Posterior vena cava (tissue), 2 donors: ENCODE measurements at places on chromosomes 3 and 15. TPM values are rescaled to one million over a fixed set of nuclear protein-coding genes. Genes with fewer than 3 reads are reported as not detected.

GOLGA8G gene
- total RNA-seq = not detected

ZNF385D gene
- total RNA-seq = 32.7 TPM

GRCh38 chr3:158369279-158369678, 201.7 kb upstream of the MLF1 start:
- DNase-seq = no peak

DNA sequence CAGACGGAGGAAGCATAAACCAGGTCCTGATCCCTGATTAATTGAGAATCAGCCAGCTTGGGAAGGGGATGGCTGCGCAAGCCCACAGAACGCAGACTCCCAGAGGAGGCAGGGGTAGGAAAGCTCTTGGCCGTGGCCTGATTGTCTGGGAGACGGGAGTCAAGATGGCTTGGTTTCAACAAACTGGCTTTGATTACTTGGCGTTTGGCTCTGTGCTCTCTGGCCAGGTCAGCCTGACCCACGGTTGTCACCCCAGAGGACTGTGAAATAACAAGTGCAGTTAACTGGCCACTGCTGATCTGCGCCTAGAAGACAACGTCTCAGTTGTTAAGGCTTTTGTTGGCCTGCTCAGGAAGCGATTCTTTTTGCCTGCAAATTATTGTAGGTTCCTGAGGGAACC, 387.0 kb upstream of the PROK2 start:
- DNase-seq = no peak

DNA sequence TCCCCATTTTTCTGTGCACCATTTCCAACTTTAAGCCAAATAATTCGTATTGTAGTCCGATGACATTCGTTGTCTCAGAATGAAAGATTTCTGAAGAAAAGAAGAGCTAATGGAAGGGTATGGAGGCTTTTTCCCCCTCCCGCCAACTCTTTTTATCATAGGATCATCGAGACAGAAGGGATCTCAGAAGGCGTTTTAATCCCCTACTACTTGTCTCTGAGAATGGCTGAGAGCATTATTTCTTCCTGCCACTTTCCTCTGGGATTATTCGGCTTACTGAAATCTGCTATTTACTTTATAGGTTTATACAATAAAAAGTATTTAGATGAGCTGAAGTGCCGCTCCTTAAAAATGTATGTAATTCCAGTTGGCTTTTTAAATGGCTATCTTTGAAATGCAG, 789.8 kb downstream of the EDEM1 start:
- DNase-seq = no peak

- no peak for DNase-seq
These were observed 96.5 kb upstream of the MYO5C start for GRCh38 chr15:52392008-52392687.

DNA sequence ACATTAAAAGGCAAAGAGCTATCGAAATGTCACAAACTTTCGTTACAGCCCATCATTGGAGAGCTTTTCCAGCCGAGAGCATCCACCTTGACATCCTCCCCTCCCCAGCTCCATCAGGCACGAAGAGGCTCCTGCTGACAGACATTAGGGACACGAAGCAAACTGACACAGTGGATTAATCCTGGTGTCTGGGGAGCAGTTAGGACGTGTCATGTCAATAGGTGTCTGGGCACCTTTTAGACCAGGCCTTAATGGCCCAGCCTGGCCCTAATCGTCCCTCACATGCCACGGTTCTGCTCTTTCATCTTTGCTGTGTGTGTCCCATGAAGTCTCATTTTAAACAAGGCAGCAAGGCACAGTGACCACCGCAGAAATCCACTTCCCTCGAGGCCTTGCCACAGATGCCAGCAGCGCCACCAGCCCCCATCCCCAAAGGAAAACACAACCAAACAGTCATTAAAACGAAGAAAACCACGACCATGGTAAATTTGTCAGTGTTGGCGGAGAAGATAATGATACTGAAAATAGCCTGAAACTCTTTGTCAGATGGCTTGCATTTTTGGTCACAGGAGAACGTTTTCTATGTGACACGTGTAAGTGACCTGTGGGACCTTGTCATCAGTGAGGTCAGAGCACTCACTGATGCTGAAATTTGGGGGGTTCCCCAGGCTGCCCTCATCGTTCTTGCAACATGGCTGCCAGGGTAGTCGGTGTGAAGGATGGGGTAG, 16.3 kb upstream of the PCSK6 start:
- no peak for DNase-seq

CMTM8 gene
- 2.8 TPM for total RNA-seq

GP5 gene
- total RNA-seq = 0.05 TPM

DNA sequence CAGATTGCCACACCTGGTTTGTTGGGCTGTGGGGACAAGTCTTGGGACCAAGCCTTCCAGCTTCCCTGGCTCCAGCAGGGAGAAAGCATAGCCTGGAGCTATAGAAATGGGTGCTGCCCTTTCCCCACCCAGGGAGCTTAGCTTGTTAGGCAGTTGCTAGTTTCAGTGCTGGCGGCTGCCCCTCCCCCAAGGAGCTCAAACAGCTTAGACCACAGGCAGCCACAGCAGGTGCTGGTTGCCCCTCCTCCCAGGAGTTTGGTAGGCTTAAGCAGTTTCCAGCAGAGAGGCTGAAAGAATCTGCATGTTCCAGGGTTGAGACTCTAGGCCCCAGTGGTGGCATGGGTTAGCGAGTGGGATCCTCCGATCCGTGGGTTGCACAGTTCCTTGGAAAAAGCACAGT, 889.7 kb downstream of the IGSF11 start:
- DNase-seq = peak; percentile 46

DNA sequence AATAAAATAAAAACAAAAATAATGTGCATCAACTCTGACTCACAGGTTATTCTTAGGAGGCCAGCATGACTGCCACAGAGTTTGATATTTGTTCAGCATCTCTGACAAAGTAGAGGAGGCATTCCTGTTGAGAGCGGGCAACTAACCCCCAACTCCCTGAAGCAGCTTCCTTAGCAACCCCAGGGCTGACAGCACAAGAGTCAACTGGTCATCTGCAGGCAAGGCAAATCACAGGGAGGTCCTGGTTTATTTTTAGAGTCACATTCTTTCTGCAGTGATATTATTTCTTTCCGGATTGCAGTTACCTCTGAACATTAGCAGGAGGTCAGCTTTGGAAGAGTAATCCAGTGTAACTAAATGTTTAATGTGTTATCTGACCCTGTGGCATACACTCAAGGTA, 273.0 kb downstream of the PLCL2 start:
- no peak for DNase-seq

DNA sequence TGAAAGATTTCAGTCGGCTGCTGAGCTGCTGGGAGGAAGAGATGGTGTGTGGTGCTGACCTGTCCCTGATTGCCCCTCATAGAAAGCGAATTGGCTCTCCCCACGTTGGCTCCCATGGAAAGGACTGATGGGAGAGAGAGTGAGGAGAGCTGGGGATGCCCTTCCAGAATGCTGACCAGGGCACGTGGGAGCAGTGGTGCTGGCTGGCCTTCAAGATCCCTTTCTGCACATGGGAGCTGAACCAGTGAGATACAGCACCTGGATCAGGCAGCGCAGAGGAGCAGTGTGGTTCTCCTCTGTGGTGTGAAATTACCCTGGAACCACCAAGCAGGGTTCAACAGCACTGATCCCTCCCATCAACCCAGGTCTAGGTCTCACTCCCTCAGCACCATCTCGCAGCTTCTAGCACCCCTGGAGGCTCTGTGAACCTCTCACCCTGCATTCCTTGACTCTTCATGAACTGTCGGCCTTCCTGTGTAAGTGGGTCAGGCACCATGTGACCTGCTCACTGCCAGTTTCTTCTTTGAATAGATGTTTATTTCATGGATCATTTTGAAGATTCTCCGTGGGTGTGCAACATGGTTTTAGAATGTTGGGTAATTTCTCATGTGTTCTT, 55.7 kb downstream of the CACNA1D start:
- no peak for DNase-seq

DNA sequence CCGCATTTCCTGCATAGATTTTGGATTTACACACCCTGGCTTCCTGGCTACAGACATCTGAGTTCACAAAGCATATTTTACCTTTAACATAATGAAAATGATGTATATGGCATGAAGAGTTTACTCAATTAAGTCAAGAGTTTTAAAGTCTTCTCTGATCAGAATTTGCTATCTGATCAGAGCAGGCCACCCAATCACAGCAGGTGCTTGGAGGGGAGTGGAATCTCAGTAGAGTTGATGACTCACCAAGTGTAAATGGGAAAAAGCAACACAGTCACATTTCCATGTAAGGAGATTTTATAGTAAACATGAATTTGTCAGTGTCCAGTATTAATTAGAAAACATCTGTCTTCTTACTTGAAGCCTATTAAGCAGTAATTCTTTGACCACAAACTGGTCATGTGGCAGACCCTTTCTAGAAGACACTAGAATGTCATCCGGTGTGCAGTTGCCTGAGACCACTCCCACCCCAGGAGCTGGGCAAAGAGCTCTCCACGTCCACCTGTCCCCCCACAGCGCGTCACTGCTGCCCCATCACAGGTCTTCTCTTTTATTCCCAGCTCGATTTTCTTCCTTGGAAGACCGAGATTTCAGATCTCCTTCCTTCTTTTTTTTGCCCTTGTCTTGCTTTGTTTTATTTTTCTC, 10.8 kb downstream of the MESD start:
- no peak for DNase-seq

MORC1 gene
- total RNA-seq = not detected

FBXW12 gene
- total RNA-seq = not detected

DNA sequence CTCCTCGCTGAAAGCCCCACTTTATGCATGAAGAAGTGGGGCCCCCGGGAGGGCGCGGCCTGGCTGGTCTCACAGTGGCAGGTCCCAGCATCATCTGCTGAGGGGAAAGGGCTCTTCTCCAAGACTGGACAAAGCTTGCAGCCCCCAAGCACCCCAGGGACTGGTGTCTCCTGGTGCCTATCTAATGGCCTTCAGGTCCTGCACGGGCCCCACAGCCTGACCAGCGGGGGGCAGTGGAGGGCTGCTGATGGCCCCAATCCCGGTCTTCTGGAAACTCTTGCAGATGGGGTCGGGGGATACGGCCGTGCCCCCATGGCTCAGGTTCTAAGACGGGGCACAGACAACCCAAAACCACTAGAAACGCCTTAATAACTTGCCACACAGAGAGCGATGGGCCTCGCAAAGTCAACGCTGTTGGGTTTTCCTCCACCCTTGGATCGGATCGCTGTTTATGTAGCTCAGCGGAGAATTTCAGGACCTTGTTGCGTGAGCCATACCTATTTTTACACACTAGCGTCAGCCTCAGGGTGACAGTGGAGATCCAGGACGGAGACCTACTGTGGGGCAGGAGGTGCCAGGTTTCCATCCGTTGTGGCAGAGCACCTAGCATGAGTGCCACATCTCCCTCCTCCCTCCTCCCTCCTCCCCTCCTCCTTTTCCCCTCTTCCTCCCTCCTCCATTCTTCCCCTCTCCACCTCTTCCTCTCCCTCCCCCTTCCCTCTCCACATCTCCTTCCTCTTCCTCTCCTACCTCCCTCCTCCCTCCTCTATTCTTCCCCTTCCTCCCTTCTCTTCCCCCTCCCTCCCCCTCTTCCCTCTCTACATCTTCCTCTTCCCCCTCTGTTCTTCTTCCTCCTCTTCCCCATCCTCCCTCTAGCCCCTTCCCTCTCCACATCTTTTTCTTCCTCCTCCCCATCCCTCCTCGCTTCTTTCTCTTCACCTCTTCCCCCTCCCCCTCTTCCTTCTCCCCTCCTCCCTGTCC, 79.3 kb upstream of the ALDH1L1 start:
- no peak for DNase-seq

- no peak for DNase-seq
These were observed 19.5 kb downstream of the CD47 start for GRCh38 chr3:108071368-108071767.

COL7A1 gene
- 5.3 TPM for total RNA-seq

IQCB1 gene
- total RNA-seq = 13.8 TPM

PRR23C gene
- not detected for total RNA-seq

SPTSSB gene
- not detected for total RNA-seq

- peak; percentile 89 for DNase-seq
These were observed 961 bp downstream of the HAPLN3 start for GRCh38 chr15:88894348-88894818.

- no peak for DNase-seq
These were observed 264.8 kb upstream of the NSMCE3 start for GRCh38 chr15:29534378-29534777.

DNA sequence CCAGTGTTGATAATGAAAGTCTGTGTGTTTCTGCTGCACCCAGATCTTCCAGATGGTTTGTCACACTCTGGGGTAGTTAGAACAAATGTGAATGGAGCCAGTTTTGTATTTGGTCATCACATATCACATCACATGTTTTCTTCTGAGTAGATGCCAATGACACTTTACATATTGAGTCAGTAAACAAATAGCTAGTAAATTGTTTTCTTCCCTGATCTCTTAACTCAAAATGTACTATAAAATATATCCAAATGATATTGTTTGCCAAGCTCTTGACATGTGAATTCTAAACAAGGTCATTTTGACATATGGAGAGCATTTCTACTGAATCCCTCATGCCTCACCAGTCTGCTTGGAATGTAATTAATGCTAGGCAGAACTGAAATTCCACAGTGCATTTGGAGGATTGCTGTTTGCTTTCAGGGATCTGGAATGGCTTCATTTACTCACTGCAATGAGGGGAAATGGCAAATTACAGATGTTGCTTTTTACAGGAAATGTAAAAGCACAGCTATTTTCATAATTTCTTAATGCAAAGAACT, 45.0 kb downstream of the PDHB start:
- no peak for DNase-seq

CD86 gene
- total RNA-seq = 5.0 TPM

EBLN2 gene
- 4.0 TPM for total RNA-seq

GRCh38 chr3:194824100-194824499, 138.4 kb downstream of the FAM43A start:
- no peak for DNase-seq

GRCh38 chr3:39106851-39107387, 508 bp downstream of the GORASP1 start:
- DNase-seq = peak; percentile 87

DNA sequence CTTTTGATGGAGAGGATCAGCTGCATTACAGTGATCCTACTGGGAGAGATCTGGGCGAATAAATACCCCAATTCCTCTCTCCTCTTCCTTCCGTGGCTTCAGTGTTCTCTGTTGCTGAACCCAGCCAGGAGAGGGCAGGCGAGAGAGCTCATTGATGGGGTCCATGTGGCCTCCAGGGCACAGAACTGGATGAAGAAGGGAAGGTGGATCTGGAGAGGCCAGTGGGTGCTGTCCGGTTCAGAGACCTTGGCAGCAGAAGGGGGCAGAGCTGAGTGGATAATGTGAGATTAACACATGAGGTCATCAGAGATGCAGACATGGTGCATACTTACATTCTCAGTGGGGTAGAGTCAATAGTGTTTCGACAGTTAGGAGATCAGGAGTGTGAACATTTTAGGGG, 193.6 kb downstream of the CLSTN2 start:
- no peak for DNase-seq

RTF1 gene
- total RNA-seq = 22.9 TPM

ECE2 gene
- total RNA-seq = not detected

RTP4 gene
- total RNA-seq = 3.0 TPM

GRCh38 chr3:144098691-144099090, 127.1 kb downstream of the DIPK2A start:
- DNase-seq = no peak

OR5K2 gene
- not detected for total RNA-seq
